ENCODE measurements at places on chromosomes 6 and 20.

DNA sequence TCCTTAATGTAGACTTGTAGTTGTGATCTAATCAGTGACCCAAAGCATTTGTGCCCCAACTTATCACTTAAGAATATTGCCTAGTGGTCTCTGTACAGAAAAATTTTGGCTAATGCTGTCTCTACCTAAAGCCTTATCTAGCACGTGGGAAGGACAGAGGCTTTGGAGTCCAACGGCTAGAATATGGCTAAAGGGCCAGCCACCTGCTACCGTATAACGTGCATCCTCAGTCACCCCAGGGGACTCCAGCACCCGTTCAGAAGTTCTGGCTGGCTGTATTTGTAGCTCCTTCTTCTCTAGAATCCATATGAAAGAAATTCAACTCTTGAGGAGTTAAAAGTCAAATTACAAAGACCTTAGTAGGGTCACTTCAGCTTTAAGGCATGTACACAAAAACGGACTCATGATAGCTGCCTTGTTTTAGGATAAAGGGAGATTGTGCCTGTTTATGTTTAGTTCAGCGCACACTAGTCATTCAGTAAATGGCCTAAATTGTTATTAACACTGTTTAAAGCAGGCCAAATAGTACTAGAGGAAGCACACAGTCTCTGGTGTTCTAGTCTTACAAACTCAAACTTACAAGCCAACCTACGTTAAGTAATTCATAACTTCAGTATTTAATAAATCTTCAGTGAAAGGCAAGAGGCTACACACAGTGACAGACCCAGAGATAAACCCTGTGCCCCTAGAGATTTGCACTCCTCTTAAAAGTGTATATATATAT is 407.5 kb upstream of the PLCB4 start:
- peak; percentile 35 for DNase-seq

GRCh38 chr6:133697666-133698065 is 191.2 kb upstream of the TCF21 start:
- peak; percentile 74 for DNase-seq

DNA sequence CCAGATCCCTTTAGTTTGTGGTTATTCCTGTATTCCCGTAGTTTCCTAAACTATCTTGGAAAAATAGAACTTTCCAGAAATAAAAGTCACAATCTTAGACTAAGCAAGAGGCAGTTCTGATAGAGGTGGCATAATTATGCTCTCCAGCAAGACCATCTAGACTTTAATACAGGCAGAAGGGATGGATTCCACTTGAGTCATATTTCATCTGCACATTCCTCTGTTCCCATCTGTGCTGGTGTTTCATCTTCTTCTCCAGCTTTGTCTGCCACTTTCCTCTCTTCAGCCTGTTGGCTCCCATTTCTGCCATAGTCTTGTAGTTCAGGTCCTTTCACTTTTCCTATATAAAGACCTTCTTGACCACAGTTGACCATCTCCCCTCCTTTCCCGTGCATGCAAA is 102.9 kb downstream of the SOBP start:
- no peak for DNase-seq

DNA sequence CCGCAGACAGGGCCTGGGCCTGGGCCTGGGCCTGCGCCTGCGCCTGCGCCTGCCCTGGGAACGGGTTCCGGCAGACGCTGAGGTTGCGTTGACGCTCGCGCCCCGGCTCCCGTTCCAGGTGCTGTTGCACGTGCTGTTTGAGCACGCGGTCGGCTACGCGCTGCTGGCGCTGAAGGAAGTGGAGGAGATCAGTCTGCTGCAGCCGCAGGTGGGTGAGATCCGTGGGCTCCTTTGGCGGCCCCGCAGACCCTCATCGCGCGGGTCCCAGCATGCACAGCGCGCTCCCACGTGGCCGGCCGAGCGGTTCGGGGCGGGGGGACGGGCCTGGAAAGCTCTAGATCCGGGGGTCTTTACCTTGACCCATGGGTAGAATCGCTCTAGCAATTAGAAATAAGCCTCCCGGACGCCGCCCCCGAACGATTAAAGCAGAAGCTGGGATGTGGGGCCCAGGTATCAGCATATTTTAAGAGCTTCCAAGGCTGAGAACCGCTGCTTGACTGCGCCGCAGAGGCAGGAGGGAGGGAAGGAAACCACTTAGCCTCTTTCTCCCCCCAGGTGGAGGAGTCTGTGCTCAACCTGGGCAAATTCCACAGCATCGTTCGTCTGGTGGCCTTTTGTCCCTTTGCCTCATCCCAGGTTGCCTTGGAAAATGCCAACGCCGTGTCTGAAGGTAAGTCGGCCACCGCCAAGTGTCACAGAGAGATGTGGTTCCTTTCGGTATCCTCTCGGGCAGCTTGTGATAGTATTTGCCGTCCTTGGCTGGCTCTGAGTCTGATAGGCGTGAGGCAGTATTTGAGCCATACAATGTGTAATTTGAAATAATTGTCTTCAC is 508 bp downstream of the NOP56 start:
- peak; percentile 83 for DNase-seq

DNA sequence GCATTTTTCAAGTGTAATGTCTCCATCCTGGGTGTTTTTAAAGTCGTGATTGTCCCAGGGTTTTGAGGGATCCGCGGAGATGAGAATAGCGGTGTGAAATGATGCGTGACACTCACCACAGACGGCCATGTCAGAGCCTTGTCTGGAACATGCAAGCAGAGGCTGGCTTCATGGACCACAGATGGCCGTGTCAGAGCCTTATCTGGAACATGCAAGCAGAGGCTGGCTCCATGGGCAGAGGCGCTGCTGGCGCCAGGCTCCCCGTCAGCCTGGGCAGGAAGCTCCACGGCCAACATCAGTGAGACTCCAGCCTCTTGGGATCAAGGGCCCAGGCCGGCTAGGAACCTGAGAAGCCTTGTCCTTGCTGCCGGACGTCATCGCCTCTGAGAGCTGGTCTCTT is 7.7 kb upstream of the MRGBP start:
- no peak for DNase-seq

- no peak for DNase-seq
Observed at GRCh38 chr20:36833275-36834020, 42.5 kb upstream of the TLDC2 start.

DNA sequence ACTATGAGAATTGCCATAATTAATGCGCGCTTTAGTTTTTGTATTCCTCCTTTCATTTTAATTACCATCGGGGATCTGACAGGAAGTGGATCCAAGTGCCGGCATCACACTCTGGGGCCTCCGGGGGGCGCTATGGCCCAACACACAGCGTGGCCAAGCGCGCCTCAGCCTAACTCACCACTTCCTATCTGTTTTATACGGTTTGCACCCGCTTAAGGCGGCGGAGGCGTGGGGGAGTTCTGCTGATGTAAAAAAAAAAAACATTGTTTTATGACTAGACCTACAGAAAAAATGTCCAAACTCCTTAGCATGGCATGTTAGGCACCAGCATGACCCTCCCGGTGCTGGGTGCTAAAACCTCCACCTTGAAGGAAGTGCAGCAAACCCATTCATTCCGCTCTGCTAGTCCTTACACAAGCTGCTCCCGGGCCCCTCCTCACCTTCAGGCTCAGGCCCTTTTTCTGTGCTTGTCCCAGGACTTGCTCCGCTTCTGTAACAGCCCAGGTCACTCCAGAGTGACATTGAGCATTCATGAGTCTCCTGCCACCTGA is 4.5 kb upstream of the EBF4 start:
- peak; percentile 74 for DNase-seq

All from NCI-H69 (cell line).